Right ventricle myocardium inferior (tissue), 1 donor: ENCODE measurements at places on chromosomes 11 and 22. TPM values are rescaled to one million over a fixed set of nuclear protein-coding genes. Genes with fewer than 3 reads are reported as not detected.

DNA sequence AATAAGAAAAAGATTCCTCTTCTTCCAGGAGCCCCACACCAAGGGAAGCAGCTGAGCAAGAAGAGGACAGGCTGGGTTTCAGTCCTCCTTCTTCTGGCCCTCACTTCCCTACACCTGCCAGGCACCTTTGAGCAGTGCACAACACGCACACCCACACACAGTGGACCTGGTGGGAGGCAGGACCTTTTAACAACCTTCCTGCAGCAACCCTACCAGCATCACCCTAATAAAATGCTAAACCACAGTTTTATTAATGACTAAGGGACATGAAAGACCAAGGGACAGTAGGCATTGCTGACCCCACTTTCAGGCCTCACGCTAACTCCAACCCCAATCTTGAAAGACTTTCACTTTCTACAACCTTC is 12.2 kb downstream of the ARAP1 start:
- DNase-seq: no peak

GRCh38 chr22:37906364-37907008 is 389 bp downstream of the MICALL1 start:
- no peak for DNase-seq

KCNK4 gene
- total RNA-seq: not detected

RAPSN gene
- 7.0 TPM for total RNA-seq
